ENCODE measurements at places on chromosomes 3 and 15.
A peak's percentile ranks its signal among the peaks of the same experiment; 100 is the strongest.

DNA sequence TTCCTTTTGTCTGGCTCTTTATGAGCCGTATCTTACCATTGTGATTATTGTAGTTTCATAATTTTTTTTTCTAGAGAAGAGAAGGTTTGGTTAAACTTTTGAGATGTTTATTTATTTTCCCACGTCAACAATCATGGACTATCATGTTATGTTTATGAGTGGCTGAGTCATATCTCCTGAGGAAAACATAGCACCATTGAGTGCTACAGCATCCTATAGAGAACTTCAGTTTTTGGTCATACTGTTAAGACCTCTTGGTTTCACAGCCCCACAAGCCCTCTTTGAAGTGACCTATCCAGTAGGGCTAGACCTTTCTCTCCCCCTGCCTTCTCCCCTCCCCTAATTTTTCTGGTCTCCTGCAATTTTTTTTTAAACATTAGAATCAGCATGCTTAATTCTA lies 20.8 kb downstream of the PIK3CA start:
- DNase-seq = no peak

DNA sequence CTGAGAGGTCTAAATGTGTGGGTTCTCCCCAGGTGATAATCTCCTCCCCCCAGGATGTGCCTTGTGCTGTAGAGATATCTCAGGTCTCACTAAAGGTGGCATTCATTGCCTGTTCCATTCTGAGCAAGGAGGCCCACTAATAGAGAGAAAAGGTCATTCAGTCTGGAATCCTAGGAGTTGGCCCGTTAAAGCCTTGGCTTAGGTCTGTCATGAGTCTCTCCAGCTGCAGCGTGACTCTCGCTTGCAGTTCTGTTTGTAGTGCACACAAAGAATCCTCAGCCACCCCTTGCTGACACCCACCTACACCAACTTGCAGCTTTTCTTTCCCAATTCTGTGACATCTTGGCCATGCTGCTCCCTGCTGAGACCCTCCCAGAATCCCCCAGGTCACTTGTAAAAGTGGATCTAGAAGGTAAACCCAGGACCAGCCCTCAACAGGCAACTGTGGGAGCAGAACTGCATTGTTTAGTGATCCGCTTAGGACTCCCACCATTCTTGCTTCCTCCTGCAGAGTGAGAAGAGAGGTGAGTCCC lies 17.7 kb downstream of the MAGEF1 start:
- DNase-seq = no peak

GRCh38 chr15:41487381-41487780 lies 6.3 kb upstream of the ITPKA start:
- no peak for DNase-seq

GRCh38 chr3:24943961-24944360 lies 449.3 kb upstream of the THRB start:
- DNase-seq = no peak

DNA sequence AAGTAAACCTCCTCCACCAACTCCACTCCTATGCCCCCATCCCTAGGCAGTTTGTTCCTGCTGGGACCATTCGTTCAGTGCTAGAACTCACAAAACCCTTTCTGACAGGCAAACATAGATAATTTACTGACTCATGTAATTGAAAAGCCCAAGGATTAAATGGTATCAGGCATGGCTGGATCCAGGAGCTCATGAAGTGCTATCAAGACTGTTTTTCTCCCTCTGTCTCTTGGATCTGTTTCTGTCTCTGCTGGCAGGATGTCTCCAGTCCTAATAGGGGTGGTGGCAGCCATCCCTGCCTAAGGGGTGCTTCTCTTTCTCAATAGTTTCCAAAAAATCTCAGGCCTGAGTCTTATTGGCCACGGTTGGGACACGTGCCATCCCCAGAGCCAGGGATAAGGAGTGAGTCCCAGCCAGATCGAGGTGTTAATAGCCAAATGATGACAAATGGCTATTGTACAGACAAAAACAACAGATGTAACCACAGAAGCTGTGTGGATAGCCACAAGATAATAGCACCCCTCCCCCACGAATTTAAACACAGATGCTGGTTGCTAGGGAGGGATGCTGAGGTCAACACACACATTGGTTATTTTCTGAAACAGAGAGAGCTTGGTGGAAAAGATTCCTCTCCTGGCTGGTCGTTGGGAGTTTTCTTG lies 168.6 kb downstream of the SHQ1 start:
- no peak for DNase-seq

DNA sequence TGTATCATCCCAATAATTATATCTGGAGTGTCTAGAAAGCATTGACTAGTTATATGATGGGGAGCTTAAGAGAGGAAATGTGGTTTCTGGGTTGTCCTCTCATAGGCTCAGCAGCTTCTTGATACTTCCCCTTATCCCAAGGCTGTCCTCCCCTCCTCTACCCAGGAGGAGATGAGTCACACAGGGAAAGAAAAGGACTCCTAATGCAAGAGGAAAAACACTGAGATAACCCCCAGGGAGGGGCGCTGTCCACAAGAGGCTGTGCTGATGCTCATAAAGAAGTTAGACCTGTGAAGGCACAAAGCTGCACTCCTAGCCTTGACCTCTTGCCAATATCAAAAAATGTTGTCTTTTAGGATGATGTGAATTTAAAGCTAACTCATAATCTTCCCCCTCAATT lies 28.8 kb upstream of the GYG1 start:
- no peak for DNase-seq

DNA sequence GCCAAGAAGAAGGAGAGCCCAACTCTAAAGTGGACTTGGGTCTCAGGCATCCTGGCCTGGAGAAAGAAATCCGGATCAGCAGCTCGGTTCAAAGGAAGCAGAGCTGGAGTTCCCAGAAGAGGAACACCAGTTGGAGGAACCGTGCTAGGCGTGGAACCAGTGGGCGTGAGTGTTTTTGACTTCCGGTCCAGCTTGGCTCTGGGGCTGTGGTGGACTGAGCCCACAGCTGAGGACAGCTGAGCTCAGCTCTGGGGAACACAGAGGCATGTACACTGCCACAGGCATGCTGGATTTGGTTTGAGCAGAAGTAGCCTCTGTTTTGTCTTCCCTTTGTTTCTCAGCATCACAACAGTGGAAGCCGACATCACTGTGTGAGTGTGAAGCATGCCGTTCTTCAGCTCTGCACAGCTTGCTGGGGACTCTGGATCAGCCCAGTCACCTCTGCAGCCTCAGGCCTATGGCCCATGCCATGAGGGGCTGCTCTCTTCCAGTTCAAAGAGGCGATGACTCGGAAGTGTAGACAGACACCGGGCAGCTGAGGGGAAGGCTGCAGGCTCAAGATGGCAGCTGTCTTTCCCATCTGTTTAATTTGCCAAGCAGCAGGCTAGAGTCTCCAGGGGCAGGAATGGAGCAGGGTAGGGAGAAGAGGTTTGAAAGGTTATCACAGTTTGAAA lies 185.8 kb upstream of the UBE3A start:
- no peak for DNase-seq

DNA sequence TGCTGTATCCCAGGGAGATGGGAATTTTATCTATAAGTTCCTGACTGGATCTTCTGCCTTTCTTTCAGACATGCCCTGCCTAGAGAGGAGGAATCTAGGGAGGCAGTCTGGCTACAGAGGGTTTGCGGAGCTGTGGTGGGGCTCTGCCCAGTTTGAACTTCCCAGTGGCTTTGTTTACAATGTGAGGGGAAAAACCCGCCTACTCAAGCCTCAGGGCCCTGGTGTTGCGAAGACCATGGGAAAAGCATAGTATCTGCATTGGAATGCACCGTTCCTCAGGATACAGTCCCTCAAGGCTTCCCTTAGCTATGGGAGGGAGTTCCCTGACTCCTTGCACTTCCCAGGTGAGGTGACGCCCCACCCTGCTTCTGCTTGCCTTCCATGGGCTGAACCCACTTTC lies 168.7 kb downstream of the TMEM108 start:
- DNase-seq = no peak

DNA sequence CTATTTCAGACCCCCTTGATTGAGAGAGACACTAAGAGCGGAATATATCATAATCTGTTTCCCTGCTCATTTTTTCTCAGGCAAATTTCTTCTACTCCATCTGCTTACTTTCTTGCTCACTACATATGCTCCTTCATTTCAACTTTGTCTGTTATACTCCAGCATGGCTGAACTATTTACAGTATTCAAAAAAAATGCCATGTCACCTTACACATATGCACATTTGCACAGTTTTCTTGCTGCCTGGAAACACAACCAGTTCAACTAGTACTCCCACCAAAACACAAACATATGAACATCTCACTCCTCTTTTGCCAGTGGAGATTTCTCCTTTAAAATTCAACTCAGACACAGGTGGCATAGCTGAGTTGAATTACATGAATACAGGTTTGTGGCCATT lies 1142.1 kb upstream of the CADM2 start:
- DNase-seq = no peak

DNA sequence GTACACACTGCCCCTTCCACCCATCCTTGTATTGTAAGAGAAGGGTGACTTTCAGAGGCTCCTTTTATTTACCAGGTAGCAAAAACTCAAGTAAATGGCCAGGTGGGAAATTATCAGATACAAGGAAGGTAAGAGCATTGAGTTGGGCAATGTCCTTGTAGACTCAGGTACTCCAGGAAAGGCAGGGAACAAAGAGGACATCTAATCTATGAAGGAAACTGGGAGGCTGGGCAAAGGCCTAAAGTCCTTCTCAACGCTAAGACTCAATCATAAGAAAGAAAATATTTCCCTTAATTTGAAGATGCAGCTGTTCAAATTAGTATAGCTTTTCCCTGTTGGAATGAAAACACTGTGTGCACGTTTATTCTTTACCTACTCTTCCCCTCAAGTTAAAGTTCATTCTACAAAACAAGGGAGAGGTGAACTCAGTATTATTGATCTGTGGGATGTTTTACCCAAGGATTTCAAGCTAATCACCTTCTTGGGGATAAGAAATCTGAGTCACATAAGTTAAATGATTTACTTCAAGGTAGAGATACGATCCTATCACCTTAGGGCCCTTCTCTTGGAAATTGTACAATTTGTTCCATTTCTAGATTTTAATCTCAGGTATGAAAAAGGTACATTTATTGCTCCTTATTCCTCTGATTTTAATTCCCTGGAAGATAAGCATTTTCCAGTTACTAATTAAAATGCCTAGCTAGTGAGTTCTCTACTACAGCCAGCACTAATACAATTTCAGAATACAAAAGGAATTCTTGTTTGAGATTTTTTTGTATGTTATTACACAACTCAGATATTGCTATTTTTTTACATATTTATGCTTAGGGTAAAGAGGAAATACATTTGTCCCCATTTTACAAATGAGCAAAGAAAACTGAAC lies 80.6 kb downstream of the PLD1 start:
- no peak for DNase-seq

- no peak for DNase-seq
These were observed 170.2 kb upstream of the ICE2 start for GRCh38 chr15:60648928-60649679.

DNA sequence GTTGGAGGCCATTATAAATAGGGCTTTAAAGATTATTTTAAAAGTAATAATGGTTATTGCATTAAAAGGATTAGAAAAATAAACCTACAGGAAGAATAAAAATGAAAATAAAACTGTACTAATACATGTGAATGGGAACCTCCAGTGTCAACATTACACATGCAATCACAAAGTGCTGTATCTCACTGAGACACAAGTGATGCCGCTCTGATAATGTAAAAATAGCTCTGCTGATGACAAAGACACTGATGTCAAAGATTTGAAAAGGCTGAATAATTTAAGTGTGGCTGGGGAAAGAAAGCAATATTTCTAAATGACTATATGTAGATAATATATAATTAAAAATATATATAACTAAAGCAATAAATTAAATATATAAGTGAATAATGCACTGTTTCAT lies 129.1 kb upstream of the RAP2B start:
- DNase-seq = no peak

- DNase-seq = no peak
These were observed 310.6 kb upstream of the PROK2 start for GRCh38 chr3:72095521-72095920.

- no peak for DNase-seq
These were observed 76.8 kb downstream of the CLSTN2 start for GRCh38 chr3:140011611-140012277.

DNA sequence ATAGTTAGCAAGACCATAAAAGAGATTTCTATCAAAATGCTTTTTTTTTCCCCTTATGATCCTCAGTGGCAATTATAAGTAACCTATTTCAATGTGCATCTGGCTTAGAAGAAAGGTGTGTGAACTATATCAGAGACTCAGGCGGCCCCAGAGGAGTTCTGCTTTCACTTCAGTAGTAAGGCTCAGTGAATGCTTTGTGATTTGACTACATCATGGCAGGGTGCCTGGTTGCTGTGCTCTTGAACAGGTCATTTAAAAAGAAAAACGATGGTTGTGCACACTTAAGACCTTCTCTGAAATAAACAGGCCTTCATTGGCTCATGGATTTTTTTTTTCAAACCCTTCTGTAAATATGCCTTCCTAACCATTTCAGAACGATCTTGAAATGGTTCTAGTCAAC lies 400.4 kb upstream of the RARB start:
- no peak for DNase-seq

- peak; percentile 34 for DNase-seq
These were observed 69.5 kb upstream of the IQSEC1 start for GRCh38 chr3:13142552-13143380.

DNA sequence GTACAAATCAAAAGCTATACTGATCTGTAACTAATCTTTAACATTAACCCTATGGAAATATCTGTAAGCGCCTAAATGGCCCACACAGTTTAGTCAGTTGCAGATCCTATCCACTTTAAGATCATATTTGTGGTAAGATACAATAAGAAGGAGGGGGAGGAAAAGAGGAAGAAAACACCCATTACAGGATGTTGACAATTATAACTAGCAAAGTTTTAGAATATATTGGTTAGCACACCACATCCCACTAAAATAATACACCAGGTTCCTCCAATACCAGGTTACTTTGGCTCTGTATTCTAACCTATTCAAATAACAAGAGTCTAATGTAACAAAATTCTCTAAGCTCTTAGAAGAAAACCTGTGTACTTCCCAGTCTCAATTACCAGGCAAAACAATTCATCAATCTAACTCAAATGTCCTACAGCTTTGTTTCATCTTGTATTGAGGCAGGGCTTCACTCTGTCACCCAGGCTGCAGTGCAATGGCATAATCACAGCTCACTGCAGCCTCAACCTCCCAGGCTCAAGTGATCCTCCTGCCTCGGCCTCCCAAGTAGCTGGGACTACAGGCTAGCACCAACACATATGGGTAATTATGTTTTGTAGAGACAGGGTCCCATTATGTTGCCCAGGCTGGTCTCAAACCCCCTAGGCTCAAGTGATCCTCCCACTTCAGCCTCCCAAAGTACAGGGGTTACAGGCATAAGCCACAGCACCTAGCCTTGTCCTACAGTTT lies 4.2 kb downstream of the SLC4A7 start:
- DNase-seq = no peak

- no peak for DNase-seq
These were observed 127.1 kb upstream of the ATP10A start for GRCh38 chr15:25990220-25990619.

DNA sequence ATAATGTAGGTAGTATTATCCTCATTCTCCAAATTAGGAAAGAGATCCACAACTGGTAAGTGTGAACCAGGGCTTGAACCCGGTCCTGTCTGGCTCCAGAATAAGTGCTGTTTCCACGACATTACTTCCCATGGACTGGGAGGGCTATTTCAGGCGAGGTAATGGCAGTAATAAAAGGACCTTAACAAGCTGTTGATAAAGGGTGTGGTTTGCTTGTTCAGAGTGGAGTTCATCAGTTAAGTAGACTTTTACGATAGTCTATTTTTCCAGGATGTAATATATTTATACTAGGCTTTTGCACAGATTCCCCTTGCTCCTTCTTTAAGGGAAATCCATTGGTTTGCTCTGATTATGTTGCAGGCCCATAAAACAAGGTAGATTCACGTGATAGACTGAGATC lies 88.4 kb upstream of the TNFAIP8L3 start:
- no peak for DNase-seq

GRCh38 chr3:141379250-141379966 lies 11.1 kb downstream of the ZBTB38 start:
- no peak for DNase-seq
